ENCODE measurements at places on chromosomes 2 and 18.

DNA sequence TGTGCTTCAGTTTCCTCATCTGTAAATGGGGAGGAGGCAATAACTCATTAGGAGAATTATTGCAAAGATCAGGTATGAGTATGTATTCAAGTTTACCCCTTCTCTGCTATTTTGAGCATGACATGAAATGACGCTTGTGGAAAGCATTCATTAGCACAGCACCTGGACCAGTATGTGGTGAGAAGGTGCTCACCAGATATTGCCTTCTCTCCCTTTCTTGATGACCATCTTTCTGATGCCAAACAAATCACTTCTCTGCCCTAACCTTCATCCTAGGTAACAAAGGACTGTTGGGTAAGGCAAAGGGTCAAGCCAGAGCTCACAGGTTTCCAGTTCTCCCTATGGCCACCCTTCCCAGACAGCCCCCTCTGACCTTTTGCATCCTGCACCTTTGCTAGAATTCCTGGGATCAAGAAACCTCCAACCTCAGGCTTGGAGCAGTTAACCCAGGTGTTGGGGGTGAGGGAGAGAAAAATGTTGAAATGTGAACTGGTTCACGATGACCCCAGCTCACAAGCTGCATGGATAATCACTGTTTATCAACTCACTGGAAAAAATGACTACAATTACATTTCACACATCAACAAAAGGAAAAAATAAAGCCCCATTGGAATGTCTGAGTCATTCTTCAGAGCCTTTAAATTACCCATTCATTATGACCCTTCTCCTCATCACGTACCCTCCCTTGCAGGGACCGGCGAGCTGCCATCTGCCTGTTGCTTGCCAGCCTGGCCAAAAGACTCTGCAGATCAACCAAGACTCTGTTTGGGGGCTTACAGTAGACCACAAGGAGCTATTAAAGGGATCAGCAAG is 41.6 kb downstream of the LBH start:
- DNase-seq = no peak

DNA sequence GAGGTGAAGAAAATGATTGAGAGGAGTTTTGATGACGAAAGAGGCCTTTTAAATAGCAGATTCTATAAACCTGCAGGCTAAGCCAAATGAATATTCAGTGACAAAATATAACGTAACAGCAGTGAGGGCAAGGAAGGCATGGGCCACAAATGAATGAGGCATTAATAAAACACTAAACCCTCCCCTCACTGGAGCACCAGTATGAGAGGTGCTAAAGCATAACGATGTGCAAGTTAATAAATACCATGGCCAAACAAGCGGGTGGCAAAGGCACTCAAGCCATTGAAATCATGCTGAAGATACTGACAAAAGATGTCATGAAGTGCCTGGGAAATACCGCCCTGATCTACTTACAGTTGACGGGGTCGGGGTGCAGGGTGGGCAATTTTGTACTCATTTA is 30.2 kb upstream of the LONRF2 start:
- DNase-seq = no peak

GRCh38 chr2:15788830-15789229 is 151.5 kb upstream of the MYCN start:
- DNase-seq = no peak

DNA sequence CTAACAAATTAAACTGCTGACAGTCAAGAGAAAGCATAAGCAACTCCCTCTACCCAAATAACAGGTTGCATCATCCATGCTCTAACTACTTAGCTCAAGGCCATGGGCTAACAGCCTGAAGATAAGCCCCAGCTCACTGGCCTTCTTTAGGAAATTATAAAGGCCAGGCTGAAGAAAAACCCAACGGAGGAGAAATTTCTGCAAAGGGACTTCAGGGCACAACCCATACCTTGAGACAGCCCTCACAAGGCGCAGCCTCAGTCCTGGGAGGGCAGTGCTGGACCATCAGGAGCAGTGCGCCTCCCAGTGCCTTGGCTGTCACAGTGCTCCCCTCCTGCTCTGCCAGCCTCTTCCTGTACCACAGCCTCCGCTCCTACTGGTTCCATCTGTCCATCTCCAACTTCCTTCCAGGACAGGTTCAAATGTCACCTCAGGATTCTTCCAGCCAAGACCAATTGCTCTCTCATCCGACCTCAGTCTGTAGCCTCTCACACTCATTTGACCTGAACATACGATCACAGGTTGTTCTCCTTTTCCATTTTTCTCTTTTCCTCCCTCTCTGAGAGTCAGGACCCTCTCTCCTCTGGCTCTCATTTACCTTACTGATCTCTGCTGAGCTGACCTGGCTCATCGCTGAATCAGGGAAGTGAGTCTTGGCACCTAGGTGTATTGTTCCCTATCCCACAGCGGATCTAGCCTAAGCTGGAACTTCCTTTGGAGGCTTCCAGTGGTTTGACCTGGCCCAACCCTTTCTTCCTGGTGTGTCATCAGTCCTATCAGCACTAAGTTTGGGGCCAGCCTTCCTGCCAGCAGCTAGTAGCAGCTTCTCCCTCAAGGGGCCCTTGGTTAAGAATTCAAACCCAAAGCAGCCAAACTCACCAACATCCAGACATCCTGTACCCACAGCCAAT is 1.9 kb downstream of the MCFD2 start:
- DNase-seq = no peak

GRCh38 chr18:76522122-76522503 is 27.1 kb upstream of the ZNF516 start:
- no peak for DNase-seq
